Uterus (tissue), 4 donors: ENCODE measurements at places on chromosomes 6 and 20. TPM values are rescaled to one million over a fixed set of nuclear protein-coding genes. Genes with fewer than 3 reads are reported as not detected.

GRCh38 chr20:62925420-62926228 lies 681 bp downstream of the DIDO1 start:
- no peaks in the 10 kb centered on the region for H3K36me3 ChIP-seq
- peak overlapping the region; percentile 96 for H3K27ac ChIP-seq
- peaks cover 33% of the 10 kb centered on the region for H3K4me1 ChIP-seq
- no peaks in the 10 kb centered on the region for H3K27me3 ChIP-seq
- peak overlapping the region; percentile 71 for H3K4me3 ChIP-seq
- no peak for DNase-seq

- peak overlapping the region; percentile 72 for H3K27ac ChIP-seq
- no peaks in the 10 kb centered on the region for H3K36me3 ChIP-seq
- H3K4me1 ChIP-seq, result no peaks in the 10 kb centered on the region
- peak overlapping the region; percentile 73 for H3K4me3 ChIP-seq
- DNase-seq, result no peak
- no peaks in the 10 kb centered on the region for H3K27me3 ChIP-seq
Measured at GRCh38 chr6:42217157-42217518, 523 bp downstream of the MRPS10 start.

GRCh38 chr6:6918216-6918983 lies 189.4 kb upstream of the RREB1 start:
- DNase-seq, result no peak
- no peaks in the 10 kb centered on the region for H3K27me3 ChIP-seq
- H3K4me1 ChIP-seq, result no peaks in the 10 kb centered on the region
- no peak overlapping the region for H3K27ac ChIP-seq
- no peaks in the 10 kb centered on the region for H3K36me3 ChIP-seq

DNA sequence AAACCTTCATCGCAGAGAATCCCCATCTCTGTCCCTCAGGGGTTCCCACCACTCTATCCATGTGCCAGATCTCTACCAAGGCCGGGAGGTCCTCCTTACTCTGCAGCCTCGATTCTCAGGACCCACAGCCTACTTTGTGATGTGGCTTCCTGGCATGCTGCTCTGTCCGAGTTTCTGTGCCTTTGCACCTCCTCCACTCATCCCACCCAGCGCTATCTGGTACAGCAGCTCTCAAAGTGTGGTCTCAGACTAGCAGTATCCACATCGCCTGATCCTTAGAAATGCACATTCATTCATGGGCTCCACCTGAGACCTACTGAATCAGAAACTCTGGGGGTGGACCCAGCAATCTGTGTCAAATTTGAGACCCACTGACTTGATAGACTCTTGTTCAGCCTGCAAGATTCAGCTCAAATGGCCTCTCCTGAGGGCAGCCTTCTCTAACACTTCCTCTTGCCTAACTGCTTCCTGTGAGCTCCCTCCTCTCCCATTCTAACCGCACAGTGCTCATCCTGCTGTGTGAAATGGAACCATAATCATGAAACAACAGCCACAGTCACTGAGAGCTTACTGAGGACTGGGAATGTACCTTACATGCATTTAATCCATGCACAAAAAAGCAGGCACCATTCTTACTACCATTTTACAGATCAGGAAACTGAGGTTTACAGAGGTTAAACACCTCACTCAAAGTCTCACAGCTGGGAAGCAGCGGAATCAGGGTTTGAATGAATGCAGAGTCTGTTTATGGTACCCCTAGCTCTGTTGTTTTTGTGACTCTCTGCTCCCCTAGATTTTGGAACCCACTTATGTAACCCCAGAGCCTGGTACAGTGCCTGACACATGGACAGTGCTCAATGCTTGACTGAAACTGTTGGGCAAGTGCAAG lies 69.4 kb downstream of the JPH2 start:
- no peak for DNase-seq
- H3K4me3 ChIP-seq, result no peak overlapping the region
- peak overlapping the region; percentile 61 for H3K27ac ChIP-seq
- no peaks in the 10 kb centered on the region for H3K36me3 ChIP-seq
- H3K4me1 ChIP-seq, result peaks cover 5% of the 10 kb centered on the region
- no peaks in the 10 kb centered on the region for H3K27me3 ChIP-seq

GRCh38 chr6:56713254-56713672 lies 70.6 kb upstream of the DST start:
- no peaks in the 10 kb centered on the region for H3K4me1 ChIP-seq
- no peaks in the 10 kb centered on the region for H3K27me3 ChIP-seq
- H3K36me3 ChIP-seq, result no peaks in the 10 kb centered on the region
- H3K4me3 ChIP-seq, result no peak overlapping the region
- no peak overlapping the region for H3K27ac ChIP-seq
- DNase-seq, result peak; percentile 25

GRCh38 chr20:35355372-35355771 lies 56.4 kb downstream of the UQCC1 start:
- no peaks in the 10 kb centered on the region for H3K36me3 ChIP-seq
- DNase-seq, result no peak
- no peak overlapping the region for H3K4me3 ChIP-seq
- no peaks in the 10 kb centered on the region for H3K27me3 ChIP-seq

DNA sequence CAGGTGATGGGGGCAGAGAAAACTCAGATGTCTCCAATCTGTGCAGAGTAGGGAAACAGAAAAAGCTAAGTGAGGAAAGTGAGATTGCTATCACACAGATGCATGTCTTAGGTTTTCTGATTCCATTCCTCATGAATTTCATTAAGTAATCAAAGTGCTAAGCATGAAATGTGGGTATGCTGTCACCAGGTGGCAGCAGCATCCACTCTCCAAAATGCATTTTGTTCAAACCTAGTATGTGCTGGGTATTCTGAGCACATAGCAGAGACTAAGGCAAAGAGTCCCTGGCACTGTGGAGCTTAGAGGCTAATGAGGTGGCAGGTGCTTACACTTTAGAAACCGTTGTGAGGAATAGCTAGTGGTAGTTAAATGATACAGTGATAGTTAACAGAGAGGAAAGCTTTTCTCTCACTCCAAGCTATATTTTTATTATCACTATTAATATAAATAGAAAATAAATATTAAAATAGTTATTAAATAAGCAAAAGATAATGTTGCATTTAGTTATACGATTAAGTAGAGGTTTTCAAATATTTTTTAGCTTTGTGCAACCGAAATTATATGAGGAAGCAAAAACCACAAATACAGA lies 179.5 kb downstream of the CDH26 start:
- peak overlapping the region; percentile 28 for H3K4me3 ChIP-seq
- H3K27ac ChIP-seq, result no peak overlapping the region
- DNase-seq, result no peak
- H3K27me3 ChIP-seq, result no peaks in the 10 kb centered on the region
- no peaks in the 10 kb centered on the region for H3K4me1 ChIP-seq
- H3K36me3 ChIP-seq, result no peaks in the 10 kb centered on the region

ORC3 gene
- total RNA-seq, result 32.7 TPM
